ENCODE measurements at places on chromosomes 12 and 14.

DNA sequence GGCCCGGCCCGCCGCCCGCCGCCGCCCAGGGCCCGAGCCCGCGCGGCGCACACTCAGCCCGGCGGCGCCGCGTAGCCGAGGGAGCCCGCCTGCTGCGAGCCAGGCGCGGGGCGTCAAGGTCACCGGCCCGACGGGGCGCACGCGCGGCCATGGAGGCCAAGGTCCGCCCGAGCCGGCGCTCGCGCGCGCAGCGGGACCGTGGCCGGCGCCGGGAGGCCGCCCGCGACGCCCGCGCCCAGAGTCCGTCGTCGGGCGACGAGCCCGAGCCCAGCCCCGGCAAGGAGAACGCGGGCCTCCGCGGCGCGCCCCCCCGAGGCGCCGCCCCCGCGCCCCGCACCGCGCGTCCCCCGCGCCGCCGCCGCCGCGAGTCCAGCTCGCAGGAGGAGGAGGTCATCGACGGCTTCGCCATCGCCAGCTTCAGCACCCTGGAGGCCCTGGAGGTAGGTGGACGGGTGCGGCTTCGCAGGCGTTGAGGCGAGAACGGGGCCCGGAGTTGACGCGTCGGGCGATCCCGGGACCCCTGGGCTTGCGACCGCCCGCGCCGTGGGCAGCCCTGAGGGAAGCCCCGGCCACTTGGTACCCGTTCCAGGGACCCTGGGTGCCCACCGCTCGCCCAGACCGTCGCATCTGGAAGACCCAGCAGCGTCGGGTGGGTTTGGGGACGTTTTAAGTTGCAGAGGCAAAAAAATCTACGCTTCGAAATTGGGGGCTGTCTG is 629 bp downstream of the FBRSL1 start:
- no peak for DNase-seq

DNA sequence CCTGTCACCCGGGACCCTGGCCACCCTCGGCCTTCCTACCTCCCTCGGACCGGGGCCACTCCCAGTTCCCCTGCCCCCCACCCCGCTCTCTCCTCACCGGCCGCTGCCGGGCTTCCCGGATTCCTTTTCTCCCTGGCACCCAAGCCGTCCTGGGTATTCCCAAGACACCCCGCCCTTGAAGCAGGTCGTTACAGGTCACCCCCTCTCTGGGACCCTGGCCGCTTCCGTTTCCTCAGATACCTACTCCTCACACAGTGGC is 493 bp downstream of the NUMB start:
- DNase-seq, result no peak

DNA sequence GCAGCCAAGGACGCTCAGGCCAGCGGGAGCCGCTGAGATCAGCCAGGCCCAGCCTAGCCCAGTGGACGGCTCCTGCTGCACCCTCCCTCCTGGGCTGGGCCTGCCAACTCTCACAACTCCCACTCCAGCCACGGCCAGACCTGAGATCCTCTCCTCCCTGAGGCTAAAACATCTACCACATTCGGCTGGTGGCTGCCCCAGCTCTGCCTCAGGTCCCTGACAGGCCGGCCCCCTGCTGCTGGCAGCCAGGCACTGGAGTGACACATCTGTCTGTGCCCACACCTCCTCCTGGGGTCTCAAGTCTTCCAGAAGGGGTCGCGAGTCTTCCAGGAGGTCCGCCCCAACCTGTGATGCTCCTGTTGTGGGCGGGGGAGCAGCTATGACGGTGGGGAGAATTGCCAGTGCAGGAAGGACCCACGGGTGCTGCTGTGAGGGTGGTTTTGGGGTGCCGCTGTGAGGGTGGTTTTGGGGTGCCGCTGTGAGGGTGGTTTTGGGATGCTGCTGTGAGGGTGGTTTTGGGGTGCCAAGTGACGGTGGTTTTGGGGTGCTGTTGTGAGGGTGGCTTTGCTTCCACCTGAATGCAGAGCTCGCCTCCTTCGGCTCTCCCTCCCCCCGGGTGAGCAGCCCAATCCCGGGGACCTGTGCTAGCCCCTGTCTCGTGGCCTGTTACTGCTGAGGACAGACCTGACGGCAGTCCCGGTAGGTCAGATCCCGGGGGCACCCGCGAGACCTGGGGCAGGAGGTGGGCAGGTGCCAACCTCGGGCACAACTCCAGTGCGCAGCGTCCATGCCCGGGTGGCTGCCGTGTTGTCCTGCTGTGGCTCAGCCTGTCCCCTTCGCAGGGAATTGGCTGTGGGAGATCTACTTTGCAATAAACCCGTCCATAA is 27.5 kb upstream of the C14orf180 start:
- no peak for DNase-seq

GRCh38 chr12:46569826-46570439 is 197.4 kb upstream of the SLC38A2 start:
- no peak for DNase-seq

GRCh38 chr14:100031506-100032281 is 33.5 kb upstream of the EVL start:
- DNase-seq, result no peak

GRCh38 chr14:30484976-30485375 is 74.0 kb upstream of the G2E3 start:
- DNase-seq, result no peak

- no peak for DNase-seq
These were observed 279.9 kb downstream of the GRIN2B start for GRCh38 chr12:13701502-13701901.

DNA sequence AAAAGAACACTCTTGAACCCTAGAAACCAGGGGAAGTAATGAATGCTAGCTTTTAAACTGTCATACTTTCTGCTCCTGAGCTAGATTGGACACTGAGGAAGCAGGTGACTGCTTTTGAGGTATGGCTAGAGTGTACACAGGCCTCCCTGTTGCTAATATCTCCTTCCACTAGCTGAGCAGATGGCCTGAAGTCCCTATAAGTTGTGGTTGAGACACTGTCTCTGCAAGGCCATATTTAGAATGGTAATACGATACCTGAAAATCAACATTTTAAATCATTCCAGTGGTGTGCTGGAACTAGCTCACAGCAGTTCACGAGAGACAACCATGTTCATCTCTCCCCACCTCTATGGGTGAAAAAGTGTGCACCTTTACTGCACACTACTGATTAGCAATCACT is 46.4 kb upstream of the BMP4 start:
- no peak for DNase-seq

GRCh38 chr14:81455390-81455789 is 55.3 kb upstream of the STON2 start:
- no peak for DNase-seq
